Fibroblast of mammary gland (primary cell): ENCODE measurements at places on chromosomes 13 and 19.
A peak's percentile ranks its signal among the peaks of the same experiment; 100 is the strongest.

DNA sequence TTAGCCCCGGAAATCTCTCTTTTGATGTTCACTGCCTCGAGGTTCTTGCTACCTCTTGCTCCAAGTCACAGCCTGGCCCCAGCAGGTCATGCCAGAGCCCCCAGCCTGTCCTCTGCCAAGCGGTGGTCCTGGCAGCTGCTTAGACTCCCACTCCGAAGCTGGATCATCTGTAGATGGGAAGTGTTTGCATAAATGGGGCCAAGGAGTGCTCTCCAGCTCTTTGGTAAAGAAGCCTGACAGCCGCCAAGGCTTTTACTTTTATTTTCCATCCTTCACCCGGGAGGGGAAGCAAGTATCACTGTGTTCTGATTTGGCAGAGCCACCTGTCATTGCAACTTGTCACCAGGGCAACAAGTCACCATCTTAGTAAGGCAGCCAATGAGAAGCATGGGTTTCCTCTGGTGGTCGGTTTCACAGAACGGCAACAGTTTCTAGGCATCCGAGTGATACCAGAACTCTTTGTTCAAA lies 10.6 kb upstream of the RETN start:
- DNase-seq = no peak

- DNase-seq = no peak
Measured at GRCh38 chr19:16420336-16420676, 51.5 kb downstream of the EPS15L1 start.

- no peak for DNase-seq
Measured at GRCh38 chr19:9178901-9179300, at the start of gene OR7D2. TSS of gene OR7D2 (plus strand) at chr19:9178979. CDS start at chr19:9185782, 6,803 bp downstream.

DNA sequence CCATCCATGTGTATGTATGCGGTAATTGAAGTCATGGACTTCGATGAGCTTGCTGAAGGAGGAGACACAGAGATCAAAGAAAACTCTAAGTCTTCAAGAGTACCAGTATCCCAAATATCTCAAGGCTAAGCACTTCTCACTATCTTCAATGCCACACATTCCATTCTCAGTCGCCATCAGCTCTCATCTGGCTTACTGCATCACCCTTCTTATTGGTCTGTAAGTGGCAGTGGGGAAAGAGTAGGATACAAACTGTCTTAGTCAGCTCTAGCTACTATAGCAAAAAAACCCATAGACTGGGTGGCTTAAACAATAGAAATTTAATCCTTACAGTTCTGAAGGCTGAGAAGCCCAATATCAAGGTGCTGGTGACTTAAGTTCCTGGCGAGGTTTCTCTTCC lies 218.7 kb downstream of the POSTN start:
- DNase-seq = no peak

GRCh38 chr19:28445826-28446225 lies 767.1 kb downstream of the UQCRFS1 start:
- no peak for DNase-seq

- no peak for DNase-seq
Measured at GRCh38 chr13:29109987-29110386, 289.8 kb downstream of the MTUS2 start.

- no peak for DNase-seq
Measured at GRCh38 chr13:30088312-30088855, 219.0 kb downstream of the KATNAL1 start.

DNA sequence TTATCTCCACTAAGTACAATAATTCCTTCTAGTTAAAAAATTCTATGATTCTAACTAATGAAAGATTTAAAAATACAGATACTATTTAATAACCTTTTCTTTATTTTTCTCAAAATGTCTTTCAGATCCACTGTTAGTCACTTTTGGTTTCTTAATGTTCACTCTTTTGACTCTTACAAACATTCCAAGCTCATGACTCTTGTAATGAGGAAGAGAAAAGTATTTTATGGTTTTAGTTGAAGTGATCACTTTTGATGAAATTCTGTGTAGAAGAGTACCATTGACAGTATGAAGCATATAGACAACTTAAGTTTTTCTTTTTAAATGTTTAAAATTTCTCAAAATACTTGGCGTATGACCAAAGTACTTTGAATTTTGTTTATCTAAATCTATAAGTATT lies 27.8 kb downstream of the COG3 start:
- DNase-seq = peak; percentile 73

DNA sequence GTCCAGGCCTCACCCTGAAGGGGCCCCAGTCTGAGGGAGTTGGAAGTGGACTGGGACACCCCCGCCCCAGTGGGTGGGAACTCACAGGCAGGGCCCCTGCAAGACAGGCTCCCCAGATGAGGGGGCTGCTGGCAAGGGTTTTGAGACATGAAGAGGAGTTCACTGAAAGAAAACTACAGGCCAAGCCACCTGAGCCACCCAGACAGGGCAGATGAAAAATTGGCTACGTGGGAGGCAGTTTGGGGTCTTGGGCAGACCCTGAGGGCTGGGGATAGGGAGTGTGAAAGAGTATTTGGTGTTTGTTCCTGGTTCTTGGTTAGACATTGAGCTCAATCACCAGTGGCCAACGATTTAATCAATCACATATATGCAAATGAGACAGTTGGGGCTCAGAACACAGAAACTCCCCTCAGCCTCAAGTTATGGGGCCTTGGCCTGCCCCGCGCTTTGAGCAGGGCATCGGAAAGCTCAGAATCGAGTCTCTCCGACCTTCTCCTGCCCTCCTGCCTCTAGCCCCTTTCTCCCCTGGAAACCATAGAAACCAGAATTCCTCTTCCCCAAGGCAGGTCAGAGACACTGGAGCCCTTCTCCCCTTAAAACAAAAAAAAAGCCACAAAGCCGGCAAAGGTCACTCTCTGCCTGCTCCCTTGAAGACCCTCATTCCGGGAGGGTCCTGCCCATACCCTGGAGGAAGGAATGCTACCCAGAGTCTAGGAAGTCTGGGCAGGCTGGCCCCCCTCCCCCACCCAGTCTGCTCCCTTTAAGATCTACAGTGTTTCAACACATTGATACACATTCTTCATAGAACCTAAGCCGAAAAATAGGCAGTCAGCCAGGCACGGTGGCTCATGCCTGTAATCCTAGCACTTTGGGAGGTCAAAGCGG lies 1.3 kb upstream of the ISYNA1 start:
- peak; percentile 54 for DNase-seq
